ENCODE measurements at places on chromosomes 2 and 18.

GRCh38 chr2:229805559-229805958 lies 91.2 kb upstream of the DNER start:
- no peak for DNase-seq

DNA sequence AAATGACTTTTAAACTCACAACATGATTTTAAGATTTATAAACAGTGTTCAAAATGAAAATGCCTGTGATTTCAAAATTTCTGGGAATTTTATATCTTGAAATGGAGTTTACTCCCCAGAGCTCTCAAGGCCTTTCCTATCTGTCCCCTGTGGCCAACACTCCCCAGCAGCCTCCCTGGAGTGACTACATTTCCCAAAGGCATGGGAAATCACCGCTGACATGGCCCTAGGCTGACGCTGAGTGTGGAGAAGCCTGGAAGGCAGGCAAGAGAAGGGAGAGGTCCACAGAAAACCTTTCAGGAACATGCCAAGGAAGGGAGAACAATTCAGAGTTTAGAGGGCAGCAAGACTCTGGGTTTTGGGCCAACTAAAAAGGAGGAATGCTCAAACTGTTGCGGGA lies 20.2 kb upstream of the ZFP36L2 start:
- DNase-seq = no peak

GRCh38 chr2:168159754-168160585 lies 87.4 kb downstream of the STK39 start:
- no peak for DNase-seq

DNA sequence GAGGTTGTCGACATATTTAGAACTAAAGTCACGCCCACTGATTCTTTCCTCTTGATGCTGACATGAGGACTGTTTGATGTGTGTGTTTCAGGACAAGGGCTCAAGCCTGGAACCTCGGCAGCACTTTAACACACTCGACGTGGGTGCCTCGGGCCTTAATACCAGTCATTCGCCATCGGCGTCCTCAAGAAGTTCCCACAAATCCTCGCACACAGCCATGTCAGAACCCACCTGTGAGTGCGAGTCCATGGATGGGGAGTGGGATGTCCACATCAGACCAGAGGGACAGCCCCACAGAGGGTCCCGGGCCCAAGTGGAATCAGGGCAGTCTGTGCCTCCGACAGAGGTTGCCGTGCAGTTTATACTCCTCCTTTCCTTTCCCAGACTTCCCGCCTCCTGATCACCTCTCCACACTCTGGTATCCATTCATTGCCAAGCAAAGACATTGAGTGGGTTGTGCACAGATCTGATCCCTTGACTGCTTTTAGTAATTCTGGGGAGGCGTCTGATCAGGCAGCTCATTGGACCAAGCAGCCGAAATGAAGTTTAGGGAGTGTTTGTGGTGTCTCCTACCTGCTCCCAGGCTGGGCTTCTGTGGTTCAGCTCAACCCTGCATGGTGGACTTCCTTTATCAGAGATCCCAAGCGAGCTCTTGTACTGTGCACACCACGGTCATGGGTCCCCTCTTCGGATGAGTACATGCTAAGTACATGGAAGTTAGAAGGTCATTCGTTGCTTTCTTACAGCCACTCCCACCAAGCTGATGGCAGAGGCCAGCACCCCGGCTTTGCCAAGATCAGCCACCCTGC lies 27.2 kb upstream of the RPL31 start:
- DNase-seq = no peak

DNA sequence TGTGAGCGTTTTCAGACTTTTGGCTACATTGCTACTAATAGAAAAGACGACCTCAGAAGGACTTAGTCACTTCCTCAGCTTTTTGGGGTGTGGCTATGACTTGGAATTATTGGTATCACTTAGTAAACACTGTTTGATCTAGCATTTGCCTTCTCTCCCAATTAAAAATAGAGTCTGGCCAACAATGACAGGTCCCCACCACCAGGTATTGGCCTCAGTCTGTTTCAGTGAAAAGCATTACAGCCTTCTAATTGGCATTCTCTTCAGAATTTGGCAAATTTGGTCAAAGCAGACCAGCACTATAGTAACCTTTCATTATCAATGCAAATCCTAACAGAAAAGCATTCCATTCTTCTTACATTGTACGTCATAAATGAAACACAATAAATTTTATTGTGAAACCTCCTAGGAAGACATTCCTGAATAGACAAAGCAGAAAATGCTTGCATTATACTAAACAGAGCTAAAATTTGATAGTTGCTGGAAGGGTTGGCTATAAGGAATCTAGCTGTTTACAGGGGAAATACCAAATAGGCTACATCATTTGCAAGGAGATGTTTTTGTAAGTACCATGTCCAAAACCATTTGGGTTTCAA lies 613.9 kb downstream of the IRS1 start:
- no peak for DNase-seq

DNA sequence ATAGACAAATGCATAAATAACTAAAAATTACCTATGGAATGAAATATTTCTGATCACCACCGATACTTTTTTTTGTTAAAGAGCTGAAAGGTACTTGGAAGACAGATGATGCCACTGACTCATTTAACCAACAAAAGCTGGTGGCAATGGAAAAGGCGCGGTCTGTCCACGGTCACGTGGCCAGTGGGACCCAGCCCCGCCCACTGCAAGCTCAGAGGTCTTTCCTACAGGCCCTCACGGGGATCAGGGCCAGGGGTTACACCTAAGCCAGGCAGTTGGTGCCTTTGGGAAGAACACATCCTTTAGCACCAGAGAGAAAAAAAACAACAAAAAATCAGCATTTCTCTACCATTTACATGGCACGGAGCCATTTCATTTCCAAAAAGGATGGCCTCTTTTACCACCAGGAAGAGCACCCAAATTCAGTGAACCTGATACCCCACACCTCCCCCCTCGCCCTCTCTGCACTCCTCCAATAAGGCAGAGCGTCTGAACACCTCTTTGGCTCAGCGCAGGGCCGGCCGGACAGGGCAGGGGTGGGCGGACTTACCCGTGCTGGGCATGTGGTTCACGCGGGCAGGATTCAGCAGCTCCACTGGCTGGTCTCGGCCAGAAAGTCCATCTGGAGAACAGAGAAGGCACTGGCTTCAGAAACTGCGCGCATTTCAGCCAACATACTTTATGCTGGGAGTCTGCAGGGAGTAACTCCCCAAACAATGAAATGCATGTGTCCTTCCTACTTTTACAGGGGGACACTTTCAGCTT lies 164.6 kb downstream of the HDAC4 start:
- no peak for DNase-seq

- DNase-seq = no peak
Measured at GRCh38 chr2:86768189-86768949, 22.3 kb downstream of the CD8A start.

DNA sequence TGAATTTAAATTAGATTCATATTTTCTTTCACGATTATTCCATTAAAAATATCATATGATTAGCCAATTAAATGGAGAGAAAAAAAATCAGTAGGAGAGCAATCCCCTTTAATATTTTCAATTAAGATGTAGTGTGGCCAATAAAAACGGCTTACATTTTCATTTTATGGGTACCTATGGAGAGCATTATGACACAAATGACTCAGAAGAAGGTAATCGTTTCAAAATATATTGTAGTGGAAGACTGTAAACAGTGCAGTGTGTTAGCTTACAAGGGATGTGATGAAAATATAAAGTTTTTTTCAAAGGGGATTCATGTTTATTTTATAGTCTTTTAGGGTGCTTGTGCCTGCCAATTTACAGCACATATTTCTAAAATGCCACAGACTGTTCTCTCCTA lies 1507.4 kb upstream of the CELF4 start:
- DNase-seq = no peak

GRCh38 chr2:178072000-178072382 lies 586 bp downstream of the PDE11A start:
- no peak for DNase-seq

GRCh38 chr18:10783941-10784340 lies 258.1 kb downstream of the NAPG start:
- no peak for DNase-seq

DNA sequence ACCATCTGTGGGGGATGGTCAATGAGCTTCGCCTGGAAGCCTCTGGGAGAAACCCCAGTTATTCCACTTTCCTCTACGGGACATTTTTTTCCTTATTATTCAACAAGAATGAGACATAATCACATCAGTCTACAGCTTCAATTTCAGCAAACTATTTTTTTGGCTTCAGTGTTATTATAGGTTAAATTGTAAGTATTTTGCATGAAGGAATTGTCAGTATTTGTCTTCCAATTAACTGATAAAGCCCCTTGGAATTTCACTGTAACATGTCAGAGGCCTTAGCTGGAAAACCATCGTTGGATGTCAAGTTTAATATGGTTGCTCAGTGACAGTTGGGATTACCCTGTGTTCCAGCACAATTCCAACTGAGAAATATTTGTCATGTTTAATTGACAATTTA lies 480.9 kb upstream of the CHST9 start:
- no peak for DNase-seq

DNA sequence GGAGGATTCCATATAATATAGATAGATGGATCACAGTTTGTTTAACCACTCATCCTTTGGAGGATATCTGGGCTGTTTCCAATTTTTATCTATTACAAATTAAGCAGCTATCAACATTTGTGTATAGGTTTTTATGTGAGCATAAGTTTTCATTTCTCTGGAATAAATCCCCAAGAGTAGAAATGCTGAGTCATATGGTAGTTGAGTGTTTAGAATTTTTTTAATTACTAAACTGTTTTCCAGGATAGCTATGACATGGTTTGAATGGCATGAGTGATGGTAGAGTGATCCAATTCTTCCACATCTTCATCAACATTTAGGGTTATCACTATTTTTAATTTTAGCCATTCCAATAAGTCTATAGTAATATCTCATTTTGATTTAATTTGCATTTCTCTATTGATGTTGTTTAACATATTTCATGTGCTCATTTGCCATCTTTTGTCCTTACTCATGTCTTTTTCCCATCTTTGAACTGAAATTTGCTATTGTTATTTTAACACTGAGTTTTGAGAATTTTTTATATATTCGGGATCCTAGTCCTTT lies 31.4 kb downstream of the ABCB11 start:
- no peak for DNase-seq

DNA sequence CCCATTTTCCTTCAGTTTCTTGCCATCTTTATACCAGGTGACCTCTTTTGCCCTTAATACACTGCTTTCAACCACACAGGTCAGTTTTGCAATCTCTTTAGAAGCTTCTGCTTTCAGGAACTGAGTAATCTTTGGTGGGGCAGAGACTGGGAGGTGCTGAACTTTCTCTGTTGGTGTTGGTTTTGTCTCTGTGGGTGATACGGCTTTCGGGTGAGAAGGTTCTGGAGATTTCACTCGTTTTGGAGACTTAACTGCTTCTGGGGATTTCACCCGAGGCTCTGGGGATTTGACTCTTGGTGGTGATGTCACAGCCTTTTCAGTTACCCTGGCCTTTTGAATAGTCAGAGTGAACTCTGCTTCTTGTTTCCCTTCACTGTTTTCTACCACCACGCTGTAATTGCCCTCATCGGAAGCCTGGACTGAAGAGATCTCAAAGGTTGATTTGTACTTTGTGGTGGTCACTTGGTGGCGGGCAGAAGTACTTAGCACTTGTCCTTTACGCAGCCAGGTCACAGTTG lies 50.4 kb downstream of the PLEKHA3 start:
- peak; percentile 4 for DNase-seq

DNA sequence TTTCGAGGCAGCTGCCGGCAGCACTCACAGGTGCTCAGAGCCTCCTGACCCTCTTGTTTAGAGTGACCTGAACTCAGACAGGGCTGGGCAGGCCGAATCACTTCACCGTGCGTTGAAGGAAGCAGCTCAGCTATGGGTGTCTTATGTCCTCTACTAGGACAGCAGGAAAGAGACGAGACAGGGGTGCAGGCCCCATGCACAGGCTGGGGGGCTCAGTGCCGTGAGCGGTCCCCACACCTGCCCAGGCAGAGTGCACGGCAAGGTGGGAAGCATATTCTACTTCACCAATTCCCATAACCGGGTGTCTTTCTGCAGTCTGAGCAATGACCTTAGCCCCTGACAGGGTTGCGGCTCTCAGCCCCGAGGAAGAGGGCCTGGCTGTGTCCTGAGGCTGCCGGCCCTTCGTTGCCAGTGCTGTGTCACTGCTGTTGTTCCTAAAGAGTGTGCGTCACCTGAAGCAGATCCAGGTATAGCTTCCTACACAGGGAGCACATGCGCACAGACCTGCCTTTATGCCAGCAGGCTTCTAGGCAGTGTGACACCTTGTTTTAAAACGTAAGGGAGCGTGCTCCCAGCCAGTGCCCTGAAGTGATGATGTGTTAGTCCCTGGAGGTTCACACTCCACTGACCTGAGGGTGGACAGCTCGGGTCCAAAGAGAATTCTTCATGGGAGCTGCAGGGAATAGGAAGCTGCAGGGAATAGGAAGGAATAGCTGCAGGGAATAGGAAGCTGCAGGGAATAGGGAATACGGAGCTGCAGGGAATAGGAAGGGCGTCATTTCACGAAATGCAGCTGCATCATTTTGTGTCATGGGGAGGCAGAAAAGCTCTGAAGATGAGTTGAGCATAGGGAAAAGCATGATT lies 207.9 kb upstream of the SALL3 start:
- no peak for DNase-seq

GRCh38 chr18:47746615-47747014 lies 183.8 kb downstream of the SMAD2 start:
- DNase-seq = no peak

DNA sequence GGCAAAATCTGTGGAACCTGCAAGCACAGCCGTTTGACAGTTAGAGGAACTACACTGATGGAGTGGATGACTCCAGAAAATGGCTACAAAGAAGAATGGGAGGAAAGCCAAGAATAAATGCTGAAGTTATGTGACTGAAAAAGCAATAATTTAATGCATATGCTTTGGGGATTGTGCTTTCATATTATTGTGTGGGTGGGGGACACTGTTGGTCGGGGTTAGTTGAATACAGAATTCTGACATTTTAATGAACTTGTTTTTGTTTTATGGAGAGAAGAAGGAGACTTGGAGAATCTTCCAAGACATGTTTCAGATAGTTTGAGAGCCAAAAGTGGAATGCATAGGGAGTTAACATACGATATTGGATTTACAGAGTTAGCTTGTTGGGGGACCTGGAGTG lies 68.5 kb downstream of the NRP2 start:
- no peak for DNase-seq

GRCh38 chr2:43269074-43269572 lies 42.7 kb upstream of the ZFP36L2 start:
- DNase-seq = no peak

DNA sequence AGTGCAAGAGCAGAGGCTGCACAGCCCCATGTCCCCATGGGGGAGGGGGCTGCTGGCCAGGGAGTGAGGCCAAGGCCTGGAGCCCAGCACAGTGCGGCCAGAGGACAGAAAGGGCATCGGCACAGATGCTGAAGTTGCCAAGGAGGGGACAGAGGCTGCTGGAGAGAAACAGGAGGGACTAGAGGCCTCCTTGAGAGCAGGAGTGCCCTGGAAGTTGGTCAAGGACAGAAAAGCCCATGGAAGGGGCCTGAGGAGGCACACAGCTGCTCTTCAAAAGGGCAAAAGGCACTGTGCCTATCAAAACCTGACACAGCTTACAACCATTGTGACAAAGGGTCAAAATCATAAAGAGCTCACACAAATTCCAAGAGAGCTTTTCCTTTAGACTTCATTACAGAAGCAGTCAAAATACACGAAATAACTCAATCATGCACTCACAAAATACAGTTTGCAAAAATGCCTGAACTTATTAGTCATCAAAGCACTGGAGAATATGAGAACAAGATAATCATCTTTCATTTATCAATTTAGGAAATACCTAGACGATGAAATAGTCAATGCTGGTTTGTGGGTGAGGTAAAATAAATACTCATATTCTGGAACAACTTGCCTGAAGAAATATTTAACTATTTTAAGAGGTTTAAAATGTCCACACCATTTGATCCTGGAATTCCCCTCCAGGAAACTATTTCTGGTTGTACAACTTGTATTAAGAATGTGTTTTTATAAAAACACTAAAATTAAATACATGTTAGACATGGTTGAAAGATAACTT lies 79.6 kb downstream of the USP40 start:
- DNase-seq = no peak

- no peak for DNase-seq
Measured at GRCh38 chr2:129748653-129749052, 230.8 kb upstream of the RAB6C start.
